Activated CD8-positive, alpha-beta memory T cell treated with anti-CD3 and anti-CD28 coated beads, Interleukin-2, amount 50 U/mL, for 48 hours (primary cell): ENCODE measurements at places on chromosomes 7 and 10.

GRCh38 chr10:1532636-1533035, 204.7 kb downstream of the ADARB2 start:
- no peak for DNase-seq

- no peak for DNase-seq
These were observed 796 bp downstream of the FBXL15 start for GRCh38 chr10:102421507-102421756.

- DNase-seq = no peak
These were observed 18.5 kb upstream of the SERPINE1 start for GRCh38 chr7:101108330-101108857.

DNA sequence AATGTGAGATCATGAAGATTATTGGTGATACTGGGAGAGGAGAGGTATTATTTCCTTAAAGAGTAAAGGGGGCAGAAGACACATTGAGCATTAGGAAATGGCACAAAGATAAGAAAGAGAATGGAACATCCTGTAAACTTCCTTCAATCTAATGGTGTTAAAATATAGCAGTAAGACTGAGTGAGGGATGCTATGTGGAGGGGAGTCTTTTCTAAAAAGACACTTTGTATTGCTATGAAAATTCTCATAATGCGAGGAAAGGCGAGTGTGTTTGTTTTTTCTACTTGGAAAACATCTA, 405.2 kb downstream of the ARL4A start:
- DNase-seq = no peak

DNA sequence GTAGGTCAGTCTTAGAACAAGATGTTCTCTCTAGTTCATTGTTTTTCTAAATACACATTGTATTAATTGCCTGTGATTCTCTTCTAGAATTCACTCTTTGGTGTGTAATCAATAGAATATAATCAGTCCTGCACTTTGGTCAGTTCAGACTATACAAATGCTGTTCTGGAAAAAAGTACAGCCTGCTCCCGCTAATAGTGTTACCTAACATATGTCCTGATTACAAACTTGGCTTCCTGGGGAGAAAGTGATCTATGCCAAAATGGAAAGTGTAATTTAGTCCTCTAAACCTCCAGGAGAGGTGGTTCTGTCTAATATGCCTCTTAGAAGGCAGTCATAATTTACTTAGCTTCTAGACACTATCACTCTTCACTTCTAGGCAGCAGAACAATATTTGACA, 215.5 kb downstream of the SEMA3D start:
- no peak for DNase-seq

- DNase-seq = no peak
These were observed 625.1 kb upstream of the ANKRD30A start for GRCh38 chr10:36500266-36500665.

DNA sequence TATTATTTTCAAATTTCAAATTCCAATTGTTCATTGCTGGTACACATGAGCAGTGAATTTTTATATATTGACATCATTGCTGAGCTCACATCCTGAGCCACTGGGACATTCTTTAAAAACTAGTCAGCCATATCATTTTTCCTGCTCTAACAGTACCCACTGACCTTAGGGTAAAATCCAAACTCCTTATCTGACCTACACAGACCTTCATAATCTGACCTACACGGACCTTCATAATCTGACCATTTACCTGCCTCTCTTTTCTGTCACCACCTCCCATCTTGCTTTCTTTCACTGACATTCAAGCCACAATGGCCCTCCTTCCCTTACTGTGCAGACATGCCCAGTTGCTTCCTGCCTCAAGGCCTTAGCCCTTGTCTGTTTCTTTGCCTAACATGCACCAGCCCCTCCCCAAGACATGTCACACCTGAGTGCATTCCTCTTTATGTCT, 16.1 kb upstream of the CUZD1 start:
- no peak for DNase-seq

- no peak for DNase-seq
These were observed 48.4 kb downstream of the GATA3 start for GRCh38 chr10:8102708-8103401.

GRCh38 chr7:68166525-68166924, 1169.9 kb downstream of the TYW1 start:
- DNase-seq = no peak

GRCh38 chr10:69074532-69074931, 13.4 kb upstream of the SRGN start:
- no peak for DNase-seq

DNA sequence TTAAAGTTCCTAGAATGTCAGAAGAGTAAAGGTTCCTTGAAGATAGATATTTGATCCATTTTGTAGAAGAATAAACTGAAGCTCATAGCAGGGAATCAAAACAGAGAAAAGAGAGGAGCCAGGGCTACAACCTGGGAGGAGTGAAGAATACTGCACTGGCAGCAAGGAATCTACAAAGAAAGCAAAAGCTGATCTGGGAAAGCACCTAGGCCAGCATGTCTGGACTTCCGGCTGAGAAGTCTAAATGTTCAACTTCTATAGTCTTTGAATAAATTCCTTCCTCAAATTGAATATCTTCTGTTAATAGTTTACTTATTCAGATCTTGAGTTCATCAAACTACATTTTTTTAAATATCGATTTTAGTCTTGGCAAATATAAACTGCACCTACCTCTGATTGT, 78.2 kb downstream of the VPS41 start:
- no peak for DNase-seq

GRCh38 chr7:13979671-13980435, 9.6 kb downstream of the ETV1 start:
- no peak for DNase-seq

GRCh38 chr10:93753621-93754250, 4.0 kb upstream of the LGI1 start:
- DNase-seq = no peak

DNA sequence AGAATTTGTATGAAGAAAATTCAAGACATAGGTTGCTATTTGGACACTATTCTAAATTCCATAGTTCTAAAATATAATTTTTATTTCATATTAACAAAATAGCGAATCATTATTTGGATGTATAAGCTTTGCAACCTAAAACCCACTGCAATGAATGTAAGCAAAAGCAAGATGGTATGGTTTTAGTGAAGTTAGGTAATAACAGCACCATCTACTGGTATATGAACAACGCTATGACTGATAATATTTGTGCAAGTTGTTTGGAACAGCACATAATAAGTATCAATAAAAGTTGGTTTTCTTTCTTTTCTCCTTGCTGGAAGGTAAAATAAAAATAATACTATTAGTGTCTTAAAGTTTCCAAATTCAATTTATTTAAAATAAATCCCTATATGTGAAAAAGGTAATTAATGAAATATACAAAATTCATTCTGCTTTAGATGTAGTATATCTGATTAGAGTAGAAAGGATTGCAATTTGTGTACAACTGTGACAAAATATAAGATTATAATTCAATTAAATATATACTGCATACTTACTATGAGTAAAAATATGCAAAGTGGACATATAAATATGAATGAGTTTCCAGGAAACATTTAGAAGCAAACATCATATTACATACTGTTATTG, 79.0 kb upstream of the LSM8 start:
- DNase-seq = no peak

DNA sequence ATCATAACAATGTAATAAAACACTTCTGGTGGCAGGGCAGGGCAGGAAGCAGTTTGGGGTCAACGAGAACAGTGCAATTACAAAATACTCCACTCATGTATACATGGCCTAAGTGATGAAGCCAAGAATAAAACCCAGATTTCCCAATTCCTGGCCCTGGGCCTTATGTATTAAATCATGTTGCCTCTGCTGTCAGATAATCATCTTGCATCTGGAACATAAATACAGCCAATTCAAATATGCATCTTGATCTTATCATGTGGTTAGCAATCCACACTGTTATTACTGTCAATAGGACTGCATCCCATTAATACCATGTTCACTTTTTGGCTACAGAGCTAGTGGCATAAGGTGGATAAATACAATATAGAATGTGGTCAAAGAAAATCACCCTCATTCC, 186.5 kb upstream of the SLC25A13 start:
- no peak for DNase-seq

- DNase-seq = no peak
These were observed 57.7 kb upstream of the RHOBTB1 start for GRCh38 chr10:61001731-61002122.

- no peak for DNase-seq
These were observed 38.2 kb downstream of the GBX1 start for GRCh38 chr7:151129117-151129959.

DNA sequence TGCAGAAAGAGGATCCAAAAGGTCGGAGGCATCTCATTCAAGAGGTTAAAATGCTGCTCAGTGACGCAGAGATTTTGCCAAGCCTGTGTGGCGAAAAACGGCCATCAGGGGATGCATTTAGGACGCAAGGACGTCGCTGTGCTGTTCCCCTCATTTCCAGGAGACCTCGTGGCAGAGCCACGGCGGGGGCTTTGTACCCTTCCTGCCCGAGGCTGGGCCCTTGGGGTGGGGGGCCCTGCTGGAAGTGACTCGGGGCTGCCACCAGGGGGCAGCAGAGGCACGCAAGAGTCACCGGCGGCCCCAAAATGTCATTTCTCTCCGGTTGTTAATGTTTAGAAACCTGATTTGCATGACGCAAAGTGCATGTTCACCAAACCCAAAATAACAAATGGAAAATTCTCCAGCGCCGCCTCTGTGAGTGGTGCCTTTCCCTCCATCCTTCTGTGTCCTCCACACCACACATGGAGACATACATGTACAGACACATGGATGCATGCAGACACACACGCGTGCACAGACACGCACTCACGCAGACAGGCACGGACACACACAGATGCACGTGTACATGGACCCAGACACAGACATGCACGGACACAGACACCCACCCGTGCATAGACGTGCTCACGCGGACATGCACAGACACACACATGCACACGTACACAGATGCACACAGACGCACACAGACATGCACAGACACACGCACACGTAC, 51.0 kb upstream of the NKX6-2 start:
- peak; percentile 81 for DNase-seq

- no peak for DNase-seq
These were observed 141.1 kb downstream of the CDK14 start for GRCh38 chr7:90736968-90737939.

DNA sequence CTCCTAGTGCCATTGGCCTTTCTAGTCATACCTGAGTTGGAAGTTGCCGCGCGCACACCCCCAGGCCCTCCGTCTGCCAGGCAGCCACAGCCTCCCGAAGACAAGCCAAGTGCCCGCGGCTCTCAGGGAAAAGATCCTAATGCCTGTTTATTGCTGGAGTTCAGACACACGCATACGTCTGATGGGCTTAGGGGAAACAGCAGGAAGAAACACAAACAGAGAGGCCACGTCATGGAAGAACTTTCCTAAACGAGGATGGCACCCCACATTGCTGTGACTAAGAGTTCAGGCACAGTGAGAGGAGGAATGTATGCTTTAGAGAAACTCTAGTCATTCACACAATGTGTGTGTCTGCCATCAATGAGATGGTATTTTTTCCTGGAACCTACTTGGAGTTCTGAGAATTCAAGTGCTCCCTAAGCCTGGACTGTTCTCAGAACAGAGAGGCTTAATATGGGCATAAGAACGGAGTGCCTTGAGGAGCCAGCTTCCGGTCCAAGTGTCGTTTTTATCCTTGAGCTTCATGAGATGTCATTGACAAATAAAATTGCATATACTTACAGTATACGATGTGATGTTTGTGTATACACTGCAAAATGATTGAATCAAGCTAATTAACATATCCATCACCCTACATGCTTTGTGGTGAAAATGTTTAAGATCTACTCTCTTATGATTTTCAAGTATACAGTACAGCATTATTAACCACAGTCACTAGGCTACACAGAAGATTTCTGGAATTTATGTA, 11.6 kb upstream of the RBP3 start:
- no peak for DNase-seq

DNA sequence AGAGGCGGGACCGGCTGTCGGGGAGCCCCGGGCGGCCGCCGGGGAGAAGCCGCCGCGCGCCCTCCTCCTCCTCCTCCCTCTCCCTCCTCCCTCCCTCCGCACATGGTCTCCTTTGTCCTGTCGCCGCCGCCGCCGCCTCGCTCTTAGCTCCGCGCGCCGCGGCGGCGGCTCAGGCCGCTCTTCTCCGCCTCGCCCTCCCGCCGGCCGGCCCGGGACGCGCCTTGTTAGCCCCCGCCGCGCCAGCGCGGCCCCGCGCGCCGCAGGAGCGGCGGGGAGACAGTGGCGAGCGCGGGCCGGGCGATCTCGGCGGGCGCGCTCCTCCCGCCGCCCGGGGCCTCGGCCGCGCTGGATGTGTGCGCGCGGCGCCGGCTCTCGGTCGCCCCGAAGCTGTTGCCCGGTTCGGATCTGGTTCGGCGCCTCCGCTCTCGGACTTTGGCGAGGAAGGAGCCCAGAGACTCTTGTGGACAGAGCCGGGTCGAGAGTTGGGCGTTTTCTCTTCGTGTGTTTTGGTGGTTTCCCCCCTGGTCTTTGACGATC, 437.4 kb upstream of the GALNT17 start:
- no peak for DNase-seq

- DNase-seq = no peak
These were observed 27.6 kb downstream of the CHCHD3 start for GRCh38 chr7:133054162-133054840.

DNA sequence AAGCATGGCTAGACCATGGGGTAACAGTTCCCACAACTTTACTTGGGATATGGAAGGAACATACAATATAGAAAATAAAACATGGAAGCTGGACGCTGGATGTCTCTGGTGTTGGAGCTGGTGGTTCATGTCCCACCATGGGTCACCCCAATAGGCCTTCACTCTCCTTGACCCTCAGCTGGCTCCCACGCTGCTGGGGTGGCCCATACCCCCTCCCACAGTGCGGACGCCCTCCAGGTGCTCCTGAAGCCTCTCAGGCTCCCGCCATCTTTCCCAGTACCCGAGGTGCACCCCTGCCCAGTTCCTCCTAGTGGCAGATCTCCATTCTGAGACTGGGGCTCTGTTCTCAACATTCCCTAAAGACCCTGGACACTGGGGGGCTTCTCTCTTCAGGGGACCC, 5.8 kb upstream of the CPA1 start:
- no peak for DNase-seq

DNA sequence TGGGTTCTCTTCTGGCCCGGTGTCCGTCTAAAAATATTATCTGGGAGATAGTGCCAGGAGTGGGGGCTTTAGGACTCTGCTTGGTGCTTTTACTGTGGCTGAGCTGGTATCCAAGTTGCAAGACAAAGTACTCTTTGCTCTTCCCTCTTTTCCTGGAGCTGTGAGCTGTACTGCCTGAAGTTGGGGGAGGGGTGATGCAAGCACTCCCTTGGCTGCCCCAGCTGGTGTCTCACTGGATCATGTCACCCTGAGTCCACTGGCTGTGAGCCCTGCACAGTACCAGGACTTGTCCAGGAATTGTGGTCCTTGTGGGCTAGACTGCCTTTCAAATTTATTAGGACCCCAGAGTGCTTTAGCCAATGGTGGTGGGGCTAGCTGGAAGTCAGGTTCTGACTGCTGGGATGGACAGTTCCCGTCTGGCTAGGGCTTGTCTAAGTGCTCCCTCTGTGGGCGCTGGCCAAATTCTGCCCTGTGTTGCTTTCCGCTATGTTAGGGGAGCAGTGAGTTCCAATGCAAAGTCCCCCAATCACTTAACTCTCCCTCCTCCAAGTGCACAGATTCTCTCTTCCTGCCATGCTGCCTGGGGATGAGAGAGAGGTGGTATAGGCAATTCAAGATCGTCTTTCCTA, 13.1 kb downstream of the CC2D2B start:
- DNase-seq = no peak

- DNase-seq = no peak
These were observed 313.9 kb downstream of the BMPER start for GRCh38 chr7:34219153-34219718.

GRCh38 chr7:69738396-69738951, 140.2 kb downstream of the AUTS2 start:
- DNase-seq = no peak

GRCh38 chr10:17910125-17910789, 41.5 kb upstream of the SLC39A12 start:
- no peak for DNase-seq

- no peak for DNase-seq
These were observed 30.4 kb downstream of the PDLIM1 start for GRCh38 chr10:95260397-95260881.
